ENCODE measurements at places on chromosomes 1 and 21.

DNA sequence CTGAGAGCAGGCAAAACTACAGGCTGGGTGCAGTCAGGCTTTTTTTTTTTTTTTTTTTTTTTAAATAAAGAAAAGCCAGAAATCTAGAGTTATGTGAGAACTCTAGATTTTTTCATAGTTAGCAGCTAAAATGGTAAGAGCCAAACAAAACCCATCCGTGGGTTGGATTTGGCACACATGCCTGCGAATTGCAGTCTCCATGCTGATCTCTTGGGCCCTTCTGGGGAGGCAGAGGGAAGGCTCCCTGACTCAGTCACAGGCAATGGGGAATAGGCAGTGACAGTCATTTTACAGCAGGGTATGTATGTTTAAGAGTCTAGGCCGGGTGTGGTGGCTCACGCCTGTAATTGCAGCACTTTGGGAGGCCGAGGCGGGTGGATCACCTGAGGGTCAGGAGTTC is 2.6 kb downstream of the TXLNA start:
- no peak for DNase-seq

- no peak for DNase-seq
These were observed 54.5 kb downstream of the ATP1B1 start for GRCh38 chr1:169160845-169161495.

DNA sequence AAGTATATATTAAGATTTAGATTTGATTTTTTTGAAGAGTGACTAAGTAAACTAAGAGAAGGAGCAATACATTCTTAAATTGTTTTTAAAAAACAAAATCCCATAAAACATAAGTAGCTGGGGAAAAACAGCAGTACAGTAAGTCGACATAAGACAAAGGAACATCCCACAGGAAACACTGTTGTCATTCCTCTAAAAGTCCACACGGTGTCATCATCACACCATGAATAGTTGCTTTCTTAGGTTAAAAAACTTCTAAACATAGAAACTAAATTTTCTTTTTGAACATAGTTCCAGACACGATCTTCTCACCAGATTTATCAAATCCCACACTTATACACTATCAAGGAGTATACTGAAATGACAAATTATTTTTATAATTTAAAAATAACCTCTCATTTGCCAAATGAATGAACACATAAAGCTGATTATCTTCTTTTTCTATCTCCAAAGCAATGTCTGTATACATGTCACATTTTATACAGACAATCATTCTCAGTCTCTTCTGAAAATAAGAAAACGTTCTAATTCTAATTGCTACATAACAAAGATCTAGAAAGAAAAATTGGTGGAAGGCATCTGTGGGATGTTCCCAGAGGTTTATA is 15.8 kb downstream of the ODF2L start:
- DNase-seq: peak; percentile 41

DNA sequence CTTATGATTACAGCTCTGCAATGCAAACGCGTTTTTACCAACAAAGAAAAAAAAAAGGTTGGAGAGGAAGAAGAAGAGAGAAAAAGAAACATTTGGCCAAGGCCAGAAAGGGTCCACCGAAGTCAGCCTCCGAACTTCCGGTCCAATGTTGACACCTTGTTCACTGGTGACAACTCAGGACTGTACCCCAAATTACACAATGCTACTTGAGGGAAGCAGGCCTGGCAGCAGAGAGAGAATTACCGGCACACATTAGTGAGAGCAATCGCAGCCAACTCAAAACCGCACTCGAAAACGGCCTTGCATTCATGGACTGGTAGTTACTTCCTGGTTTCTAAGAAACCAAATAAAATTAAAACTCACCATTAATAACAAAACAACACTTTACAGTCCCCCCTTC is 652.5 kb downstream of the KIF26B start:
- DNase-seq: peak; percentile 59

GRCh38 chr21:40014394-40014793 is 147.2 kb downstream of the PCP4 start:
- no peak for DNase-seq

- no peak for DNase-seq
These were observed 104.0 kb upstream of the ESRRG start for GRCh38 chr1:216827251-216827650.

GRCh38 chr1:236623371-236624166 is 19.3 kb upstream of the HEATR1 start:
- no peak for DNase-seq

GRCh38 chr1:20086800-20087199 is 16.8 kb downstream of the PLA2G5 start:
- DNase-seq: no peak

- DNase-seq: no peak
These were observed 3.1 kb downstream of the ILDR2 start for GRCh38 chr1:166972193-166972592.

DNA sequence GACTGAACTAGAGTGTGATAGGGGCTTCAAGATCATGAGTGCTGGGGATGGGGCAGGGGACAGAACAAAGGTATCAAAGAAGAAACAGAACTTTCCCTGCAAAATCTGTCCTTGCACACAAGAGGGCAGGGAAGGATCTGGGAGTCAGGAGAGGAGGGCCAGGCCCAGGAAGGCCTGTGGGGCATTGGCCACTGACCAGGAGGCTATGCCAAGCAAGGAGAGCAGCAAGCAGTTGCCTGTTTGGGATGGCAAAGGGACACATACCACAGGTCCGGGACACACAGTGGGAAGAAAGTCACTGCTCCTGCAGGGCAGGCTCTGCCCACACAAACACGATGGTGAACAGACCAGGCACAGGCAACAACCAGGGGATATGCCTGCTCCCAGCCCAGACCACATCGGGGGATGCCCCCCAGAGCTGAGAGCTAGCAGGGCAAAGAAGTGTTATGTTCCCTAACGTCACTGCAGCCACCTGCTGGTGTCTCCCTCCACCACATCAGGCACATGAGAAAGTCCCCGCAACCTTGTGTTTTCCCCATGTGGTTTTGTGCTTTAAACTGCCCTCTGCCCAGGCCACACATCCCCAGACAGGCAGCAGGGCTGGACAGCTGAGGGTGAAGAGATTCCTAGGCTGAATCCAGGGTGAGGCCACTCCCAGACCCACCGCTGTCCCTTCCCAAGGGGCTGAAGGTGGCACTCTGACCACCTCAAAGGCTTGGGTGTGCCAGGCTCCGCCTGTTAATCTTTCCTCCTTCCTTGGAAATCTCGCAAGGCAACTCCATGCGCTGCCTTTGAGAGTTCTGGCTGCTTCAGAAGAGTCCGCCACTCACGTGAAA is 53.6 kb downstream of the KIF21B start:
- DNase-seq: no peak

GRCh38 chr1:33267468-33268205 is 11.3 kb downstream of the ZNF362 start:
- no peak for DNase-seq

GRCh38 chr1:2043886-2044285 is 6.3 kb upstream of the PRKCZ start:
- DNase-seq: no peak

GRCh38 chr1:204411451-204412204 is at the start of gene PPP1R15B:
Gene PPP1R15B (minus strand): TSS chr1:204411817. CDS start chr1:204411411, 406 bp downstream.
- peak; percentile 99 for DNase-seq

GRCh38 chr1:113857776-113858175 is 13.7 kb downstream of the PTPN22 start:
- DNase-seq: no peak

DNA sequence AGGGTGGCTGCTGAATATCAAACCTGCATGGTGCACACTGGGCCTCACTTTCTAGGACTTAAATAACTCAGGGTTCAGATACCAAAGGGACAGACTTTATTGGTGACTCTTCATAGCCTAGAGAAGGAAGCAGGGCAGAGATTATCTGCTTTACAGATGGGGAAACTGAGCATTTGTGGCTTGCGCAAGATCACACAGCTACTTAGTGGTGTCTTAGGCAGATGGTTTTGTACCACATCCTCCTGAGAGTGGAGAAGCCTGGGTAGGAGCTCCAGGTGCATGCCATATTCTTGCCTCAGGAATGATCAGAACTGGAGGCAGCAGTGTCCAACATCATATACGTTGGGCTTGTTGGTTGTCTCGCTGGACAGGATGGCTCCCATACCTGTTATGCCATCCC is 6.8 kb upstream of the DPH2 start:
- no peak for DNase-seq

- no peak for DNase-seq
These were observed 53.6 kb upstream of the HP1BP3 start for GRCh38 chr1:20840731-20841130.

GRCh38 chr1:110591956-110592355 is 14.2 kb downstream of the KCNA2 start:
- no peak for DNase-seq

DNA sequence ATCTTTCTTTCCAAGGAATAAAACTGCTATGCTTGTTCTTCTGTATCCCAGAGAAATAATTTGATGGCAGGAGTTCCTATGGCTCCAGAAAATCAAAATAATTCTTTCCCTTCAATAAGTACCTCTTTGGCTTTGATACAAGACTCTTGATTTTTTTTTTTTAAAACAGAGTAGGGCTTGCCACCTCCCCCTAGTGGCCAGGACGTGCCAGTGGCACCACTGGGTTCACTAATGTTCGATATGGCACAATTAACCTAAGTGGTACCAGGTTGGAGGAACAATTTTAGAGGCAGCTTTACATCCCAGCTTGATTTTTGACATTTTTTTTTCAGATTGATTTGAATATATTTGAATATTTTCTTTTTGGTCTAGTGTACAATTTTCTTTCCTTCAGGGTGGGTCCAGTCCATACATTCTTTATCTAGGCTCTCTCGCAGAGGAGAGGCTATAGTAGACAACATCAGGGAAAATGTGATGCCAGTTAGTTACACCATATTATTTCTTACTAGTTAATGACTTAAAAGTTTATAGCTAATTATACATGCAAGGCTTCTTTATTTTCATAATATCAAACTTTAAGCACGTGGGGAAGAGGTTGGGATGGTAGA is 330.9 kb downstream of the S1PR1 start:
- DNase-seq: peak; percentile 30

GRCh38 chr1:246798606-246799496 is 74.6 kb downstream of the SCCPDH start:
- DNase-seq: no peak

DNA sequence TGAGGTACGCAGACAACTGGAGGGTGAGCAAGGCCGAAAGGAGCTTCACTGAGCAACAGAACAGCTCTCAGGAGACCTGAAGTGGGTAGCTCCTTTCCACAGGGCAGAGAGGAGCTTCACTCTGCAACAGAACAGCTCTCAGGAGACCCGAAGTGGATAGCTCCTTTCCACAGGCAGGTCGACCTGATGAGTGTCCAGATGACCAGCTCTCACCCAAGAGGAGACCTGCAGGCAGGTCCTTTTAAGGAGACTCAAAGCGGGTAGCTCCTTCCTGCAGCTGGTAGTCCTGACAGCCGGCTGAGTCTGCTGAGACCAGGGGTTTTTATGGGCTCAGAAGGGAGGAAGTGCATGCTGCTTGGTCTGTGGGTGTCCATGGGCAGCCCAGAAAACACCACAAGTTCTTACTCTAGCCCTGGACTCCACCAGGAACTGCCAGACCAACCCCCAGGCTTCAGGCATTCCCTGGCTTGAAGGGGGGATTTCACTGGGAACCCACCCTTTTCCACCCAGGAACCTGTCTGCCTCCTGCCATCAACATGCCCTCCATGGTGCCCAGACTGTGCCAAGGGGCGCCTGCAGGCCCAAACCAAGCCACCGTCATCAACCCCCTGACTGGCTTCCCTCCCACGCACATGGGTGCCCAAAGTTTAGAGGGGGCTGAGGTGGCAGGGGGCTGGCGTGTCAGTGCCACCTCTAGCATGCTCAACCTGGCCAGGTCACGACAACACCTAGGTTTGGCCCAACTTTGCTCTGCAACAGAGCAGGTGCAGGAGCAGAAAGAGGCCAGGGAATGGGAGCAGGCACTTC is 43.6 kb downstream of the ZBTB8OS start:
- DNase-seq: no peak

GRCh38 chr1:198447468-198447867 is 93.0 kb downstream of the ATP6V1G3 start:
- DNase-seq: no peak

- no peak for DNase-seq
These were observed 35.7 kb upstream of the KDM4A start for GRCh38 chr1:43614211-43614610.

- no peak for DNase-seq
These were observed 26.1 kb downstream of the PDE9A start for GRCh38 chr21:42679319-42680057.

- DNase-seq: no peak
These were observed 10.2 kb downstream of the TAS1R2 start for GRCh38 chr1:18849261-18849711.

GRCh38 chr1:164561472-164561871 is 2.5 kb downstream of the PBX1 start:
- no peak for DNase-seq

- no peak for DNase-seq
These were observed 397.2 kb downstream of the OMA1 start for GRCh38 chr1:58149271-58149812.

GRCh38 chr1:20178634-20179370 is 7.1 kb upstream of the UBXN10 start:
- no peak for DNase-seq

- no peak for DNase-seq
These were observed 56.4 kb downstream of the COL18A1 start for GRCh38 chr21:45461369-45461750.

DNA sequence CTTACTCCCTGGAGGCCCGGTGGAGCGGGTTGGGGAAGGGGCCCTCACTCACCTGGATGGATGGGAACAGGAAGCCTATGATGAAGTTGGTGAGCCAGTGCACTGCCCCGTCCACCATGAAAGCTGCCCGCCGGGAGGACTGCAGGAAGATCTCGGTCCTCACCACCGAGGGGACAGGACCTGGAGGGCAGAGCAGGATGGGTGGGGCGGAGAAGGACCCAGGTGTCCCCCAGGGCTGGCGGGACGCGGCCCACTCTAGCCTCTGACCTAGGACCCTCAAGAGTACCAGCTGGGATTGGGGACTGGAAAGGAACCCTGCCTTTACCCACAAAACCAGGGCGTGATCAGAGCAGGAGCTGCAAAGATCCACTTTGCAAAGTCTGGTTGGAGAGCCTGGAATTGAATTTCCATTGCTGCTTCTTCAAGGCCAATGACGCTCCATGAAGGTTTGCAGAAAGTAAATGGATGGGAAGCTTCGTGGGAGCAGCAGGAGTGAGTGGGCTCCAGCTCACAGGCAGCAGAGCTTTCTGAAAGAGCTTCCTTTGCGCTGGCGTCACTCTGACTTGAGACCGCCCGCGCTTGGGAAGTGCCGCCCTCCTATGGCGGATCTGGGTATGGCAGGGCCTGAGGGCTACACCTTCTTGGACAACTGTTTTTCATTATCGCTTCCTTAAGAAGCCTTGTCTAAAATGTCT is 21.4 kb downstream of the SLC2A7 start:
- peak; percentile 86 for DNase-seq

GRCh38 chr1:185853739-185854138 is 119.5 kb downstream of the HMCN1 start:
- no peak for DNase-seq

GRCh38 chr1:241701483-241702295 is 49.6 kb downstream of the WDR64 start:
- DNase-seq: no peak

- no peak for DNase-seq
These were observed 426.3 kb upstream of the CHRM3 start for GRCh38 chr1:238960071-238960470.

GRCh38 chr1:41498804-41499203 is 14.3 kb upstream of the EDN2 start:
- no peak for DNase-seq

Measured in germinal center (tissue), 1 donor.